GM23248 (cell line): ENCODE measurements at places on chromosomes 7 and 10.

- peak; percentile 67 for DNase-seq
Observed at GRCh38 chr7:152145853-152146466, 120.5 kb downstream of the GALNT11 start.

- DNase-seq, result peak; percentile 44
Observed at GRCh38 chr7:90119178-90119971, 34.9 kb upstream of the STEAP1 start.

GRCh38 chr10:63010203-63010602 is 122.9 kb upstream of the NRBF2 start:
- no peak for DNase-seq

DNA sequence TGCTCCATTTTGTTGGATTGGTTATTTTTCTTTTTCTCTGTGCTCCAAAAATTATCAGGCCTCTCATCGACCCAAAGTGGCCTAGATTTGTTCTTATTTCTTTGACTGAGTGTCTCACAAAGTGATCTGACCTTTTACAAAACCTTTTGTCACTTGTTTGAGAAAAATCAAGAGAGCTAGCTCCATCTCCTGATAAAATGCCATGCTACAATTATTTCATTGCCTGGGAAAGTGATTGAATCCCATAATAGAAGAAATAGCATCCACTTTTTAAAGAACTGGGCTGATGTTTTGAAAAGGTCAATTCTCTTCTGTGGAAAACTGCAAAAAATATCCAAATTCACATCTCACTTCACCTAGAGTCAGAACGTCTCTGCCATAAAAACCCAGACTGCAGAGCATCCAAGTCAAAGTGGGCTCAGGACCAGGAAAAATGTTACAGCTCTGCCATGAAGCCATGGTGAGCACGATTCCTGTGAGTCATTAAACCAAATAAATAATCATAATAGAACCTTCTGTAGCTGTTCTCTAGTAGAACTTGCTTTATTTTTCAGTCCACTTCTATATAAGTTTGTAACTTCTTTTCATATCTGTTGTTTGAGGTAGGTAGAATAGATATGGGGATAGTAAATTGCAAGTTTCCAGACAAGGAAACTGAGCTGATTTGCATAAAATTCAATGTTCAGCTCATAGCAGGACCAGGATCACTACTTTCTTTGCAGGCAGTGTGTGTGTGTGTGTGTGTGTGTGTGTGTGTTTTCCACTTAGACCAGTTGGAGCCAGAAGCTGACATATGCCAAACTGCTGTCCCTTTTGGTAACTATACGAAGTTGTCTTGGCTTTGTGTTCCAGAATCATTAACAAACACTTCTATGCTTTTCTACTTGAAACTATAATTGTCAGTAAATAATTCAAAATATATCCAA is 632.5 kb upstream of the ANKRD30A start:
- peak; percentile 89 for DNase-seq

GRCh38 chr10:108788891-108789290 is 1134.4 kb downstream of the XPNPEP1 start:
- peak; percentile 10 for DNase-seq

DNA sequence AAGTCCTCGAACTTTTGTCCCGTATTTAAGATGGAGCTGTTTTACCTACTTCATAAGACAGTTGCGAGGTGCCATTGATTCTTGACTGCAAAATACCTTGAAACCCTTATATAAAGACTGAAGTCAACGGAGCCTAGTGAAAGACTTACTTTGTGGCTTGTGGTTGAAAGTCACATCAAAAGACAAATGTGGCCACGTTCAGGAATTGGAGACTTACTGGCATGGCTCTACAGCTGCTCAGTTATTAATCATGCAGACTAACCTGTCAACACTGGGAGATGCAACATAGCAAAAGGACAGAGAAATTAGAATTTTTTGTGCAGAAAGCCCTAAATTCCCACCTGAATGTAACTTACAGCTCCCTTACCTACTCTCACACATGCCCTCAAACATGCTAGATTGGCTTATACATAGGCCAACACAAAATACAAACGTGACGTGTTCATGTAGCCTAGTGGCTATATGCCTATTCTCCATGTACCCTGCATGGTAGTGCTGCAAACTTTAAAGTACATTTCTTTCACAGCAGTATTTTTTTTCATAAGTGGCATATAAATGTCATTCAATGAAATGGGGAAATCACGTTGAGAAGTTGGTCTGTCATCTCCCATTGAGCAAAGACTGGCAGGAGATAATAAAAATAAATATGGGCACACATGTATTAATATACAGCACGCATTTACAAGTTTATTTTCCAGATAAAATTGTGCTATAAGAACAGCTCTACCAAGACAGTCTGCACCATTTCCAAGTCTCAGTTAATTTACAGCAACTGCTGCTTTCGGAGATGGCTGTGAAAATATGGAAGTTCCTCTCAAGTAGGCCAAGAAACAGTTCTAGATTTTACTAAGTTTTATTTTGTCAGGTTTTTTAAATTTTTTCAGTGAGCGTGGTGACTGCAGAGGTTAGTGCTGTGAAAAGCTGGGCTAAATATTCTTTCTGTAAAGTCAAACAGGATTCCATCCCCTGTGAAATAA is 170.4 kb upstream of the C7orf33 start:
- DNase-seq, result no peak

GRCh38 chr7:158672975-158673374 is 31.6 kb downstream of the NCAPG2 start:
- DNase-seq, result peak; percentile 63

DNA sequence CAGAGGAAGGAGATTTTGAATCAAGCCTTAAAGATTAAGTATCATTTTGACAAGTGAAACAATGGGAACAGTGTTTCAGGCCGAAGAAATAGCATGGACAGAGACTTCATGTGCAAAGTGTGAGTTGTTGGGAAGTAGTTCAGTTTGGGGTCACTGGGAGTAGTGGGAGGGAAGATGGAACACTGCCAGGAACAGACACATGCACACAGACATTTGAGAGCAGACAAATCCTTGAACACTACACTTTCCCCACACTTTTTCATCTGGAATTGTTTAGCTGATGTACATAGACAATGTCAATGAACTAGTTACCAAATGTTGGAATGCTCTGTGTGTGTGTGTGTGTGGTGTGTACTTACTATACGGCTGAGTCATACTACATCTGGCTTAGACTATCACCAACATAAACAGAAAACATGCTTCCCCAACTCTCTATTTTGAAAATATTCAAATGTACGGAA is 52.4 kb upstream of the LRRC17 start:
- peak; percentile 86 for DNase-seq

GRCh38 chr10:124692100-124692446 is 52.1 kb downstream of the FAM53B start:
- DNase-seq, result no peak
